RWPE2 (cell line): ENCODE measurements at places on chromosomes 7 and 10.

- DNase-seq: no peak
Observed at GRCh38 chr10:57420881-57421280, 846.8 kb downstream of the IPMK start.

DNA sequence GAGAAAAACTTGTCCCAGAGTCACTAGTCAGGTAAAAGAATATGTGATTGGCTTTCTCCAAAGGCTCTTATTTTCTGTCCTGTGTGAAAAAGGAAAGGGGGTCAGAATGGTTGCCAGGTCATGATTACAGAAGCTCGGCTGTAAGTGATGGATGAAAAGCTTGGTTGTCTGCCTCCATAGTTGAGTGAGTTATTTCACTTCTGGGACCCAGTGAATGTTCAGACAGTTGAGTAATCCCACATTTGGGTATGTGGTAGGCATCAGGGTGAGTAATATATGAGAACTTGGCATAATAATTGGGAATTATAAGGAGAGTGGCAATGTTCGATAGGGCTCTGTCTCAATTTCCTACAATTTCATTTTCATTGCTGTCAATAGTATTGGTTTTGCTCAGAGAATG, 72.5 kb downstream of the BBS9 start:
- no peak for DNase-seq

- DNase-seq: no peak
Observed at GRCh38 chr10:131743190-131744151, 157.3 kb upstream of the PPP2R2D start.

DNA sequence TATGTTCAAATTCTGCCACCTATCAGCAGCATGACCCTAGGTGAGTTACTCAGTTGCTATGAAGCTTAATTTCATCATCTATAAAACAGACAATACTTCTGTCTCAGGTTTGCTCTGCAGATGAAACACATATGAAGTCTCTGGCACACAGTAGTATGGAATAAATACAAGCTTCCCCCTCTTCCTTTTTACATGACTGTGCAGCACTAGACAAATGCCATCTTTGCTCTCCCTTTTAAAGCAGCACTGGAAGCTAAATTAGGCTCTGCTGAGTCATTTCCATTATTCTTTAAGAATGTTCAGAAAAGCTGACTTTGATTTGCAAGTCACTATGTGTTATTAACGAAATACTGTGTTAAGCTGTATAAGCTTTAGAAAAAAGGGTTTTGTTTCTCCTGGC, 40.7 kb upstream of the ANAPC16 start:
- DNase-seq: no peak

- DNase-seq: no peak
Observed at GRCh38 chr7:25789701-25790640, 362.0 kb upstream of the NFE2L3 start.

DNA sequence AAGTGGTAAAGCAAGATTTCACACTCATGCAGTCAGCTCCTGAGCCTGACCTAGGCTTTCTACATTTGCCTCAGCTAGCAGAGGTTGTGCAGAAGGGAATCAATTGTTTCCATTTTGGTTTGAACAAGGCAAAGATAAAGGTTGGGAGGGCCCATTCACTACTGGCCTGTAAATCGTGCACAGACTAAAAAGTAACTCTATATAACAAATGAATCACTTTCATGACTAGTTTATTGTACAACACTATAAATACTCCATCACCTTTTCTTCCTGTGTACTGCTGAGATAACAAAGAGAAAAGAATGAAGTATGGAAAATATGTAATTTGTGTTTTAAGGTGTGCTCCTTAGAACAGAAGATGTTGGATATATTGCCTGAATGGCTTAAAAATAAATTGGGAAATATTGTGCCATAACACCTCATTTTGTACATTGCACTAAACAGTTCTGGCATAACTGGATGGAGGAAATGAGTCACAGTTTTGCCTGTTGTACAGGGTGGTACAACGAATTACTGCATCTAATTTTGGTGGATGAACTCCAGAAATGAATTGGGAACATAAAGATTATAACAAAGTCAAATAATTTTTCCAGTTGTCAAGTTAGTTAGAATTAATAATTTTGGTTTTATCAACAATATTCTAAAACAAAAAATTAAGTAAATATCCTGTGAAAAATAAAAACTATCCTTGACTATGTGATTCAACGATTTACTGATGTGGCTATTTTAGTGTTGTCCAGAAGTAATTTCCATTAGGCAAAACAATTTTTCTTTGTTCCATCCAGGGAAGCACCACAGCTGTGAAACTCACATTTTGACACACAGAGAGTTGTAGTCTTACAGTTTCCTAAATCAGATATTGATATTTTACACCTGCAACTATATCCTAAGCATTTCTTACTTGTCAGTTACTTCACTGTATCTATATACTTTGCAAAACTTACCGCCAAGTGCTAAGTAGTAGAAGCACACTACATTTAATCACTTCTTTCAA, 18.0 kb downstream of the SEMA3C start:
- DNase-seq: no peak

GRCh38 chr10:12513003-12513365, 163.6 kb downstream of the CAMK1D start:
- DNase-seq: no peak

DNA sequence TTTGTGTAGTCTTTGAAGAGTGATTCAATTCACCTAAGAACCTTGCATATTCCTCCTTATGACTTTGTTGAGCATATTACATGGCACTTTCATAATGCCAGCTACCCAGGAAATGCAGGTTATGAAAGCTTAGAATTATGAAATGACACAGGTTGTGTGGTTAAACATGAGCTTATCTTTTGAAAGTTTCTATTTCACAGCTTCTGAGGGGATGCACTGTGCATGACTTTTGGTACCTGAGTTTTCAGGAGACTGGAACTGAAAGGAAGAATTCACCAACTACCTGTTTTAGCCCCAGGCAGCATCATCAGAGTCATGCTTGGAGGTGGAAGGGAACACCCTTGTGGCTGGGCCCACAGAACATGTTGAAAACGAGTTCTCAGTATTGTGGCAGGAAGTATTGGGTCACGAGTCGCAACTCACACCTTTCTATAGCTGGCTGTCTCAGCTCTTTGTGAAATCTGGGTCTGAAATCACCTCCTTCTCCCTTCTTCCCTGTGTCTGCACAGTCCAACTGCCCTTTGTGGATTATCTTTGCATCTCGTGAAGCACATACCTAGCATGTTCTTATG, 228.2 kb downstream of the PTEN start:
- no peak for DNase-seq

- no peak for DNase-seq
Observed at GRCh38 chr7:26533217-26533616, 241.6 kb downstream of the SNX10 start.

DNA sequence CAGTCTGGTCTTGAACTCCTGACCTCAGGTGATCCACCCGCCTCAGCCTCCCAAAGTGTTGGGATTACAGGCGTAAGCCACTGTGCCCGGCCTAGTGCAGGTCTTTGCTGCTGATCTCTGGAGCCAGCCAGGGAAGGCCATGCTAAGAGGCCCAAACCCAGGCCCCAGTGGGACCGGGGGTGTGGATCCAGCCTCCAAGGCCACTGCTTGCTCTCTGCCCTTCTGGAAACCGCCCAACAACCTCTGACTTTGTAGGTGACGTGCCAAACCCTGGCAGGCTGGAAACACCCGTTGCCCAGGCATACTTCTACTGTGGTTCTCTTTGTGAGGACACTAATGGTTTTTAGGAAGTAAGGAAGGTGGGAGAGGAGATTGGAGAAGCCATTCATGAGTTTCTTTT, 83.5 kb upstream of the GNA12 start:
- peak; percentile 29 for DNase-seq

DNA sequence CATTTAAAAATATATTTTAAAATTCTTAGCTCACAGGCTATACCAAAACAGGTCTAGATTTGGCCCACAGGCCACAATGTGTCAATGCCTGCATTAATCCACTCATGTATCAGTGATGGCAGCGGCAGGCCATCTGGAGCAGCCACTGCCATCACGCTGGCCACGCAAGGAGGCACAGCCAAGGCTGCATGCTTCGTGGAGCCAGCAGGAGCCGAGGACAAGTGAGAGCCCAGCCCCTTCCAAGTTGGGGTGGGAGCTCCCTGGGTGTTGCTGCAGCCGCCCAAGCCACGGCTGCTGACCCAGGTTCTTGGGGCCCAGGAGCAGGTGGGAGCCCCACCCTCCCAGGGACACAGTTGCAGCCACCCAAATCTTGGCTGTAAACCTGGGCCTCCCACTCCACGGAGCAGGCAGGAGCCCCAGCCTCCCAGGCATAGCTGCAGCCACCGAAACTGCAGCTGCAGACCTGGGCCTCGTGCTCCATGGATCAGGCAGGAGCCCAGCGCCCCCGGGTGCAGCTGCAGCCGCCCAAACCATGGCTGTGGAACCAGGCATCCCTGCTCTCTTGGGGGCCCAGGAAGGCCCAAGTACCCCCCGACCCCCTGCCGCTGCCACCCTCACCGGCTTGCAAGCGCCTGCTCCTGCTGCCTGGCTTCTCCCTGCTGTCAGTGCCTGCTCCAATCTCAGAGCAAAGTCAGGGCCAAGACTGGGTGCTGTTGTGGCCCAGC, 87.3 kb upstream of the CACUL1 start:
- DNase-seq: no peak

- DNase-seq: no peak
Observed at GRCh38 chr7:137669706-137670105, 177.1 kb downstream of the DGKI start.

DNA sequence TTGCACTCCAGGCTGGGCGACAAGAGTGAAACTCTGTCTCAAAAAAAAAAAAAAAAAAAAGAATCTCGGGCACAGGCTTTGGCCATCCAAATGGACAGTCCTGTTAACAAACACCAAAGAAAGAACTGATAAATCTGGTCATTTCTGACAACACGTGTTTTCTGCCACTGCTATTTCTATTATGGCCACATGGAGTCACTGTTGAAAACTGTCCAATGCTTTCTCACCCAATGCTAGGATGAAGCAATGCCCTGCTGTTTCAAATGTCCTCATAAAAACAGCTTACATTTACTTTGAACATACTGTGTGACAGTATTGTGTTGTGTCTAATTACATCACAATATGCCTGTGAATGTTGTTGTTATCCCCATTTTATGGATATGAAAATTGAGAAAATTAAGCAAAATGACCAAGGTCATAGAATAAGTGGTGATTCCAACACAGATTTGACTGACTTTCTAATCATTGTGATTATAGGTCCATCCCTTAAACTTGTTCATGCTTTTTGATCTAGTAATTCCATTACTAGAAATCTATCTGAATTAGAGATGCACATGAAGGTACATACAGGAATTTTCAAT, 19.9 kb upstream of the MAP3K8 start:
- no peak for DNase-seq

DNA sequence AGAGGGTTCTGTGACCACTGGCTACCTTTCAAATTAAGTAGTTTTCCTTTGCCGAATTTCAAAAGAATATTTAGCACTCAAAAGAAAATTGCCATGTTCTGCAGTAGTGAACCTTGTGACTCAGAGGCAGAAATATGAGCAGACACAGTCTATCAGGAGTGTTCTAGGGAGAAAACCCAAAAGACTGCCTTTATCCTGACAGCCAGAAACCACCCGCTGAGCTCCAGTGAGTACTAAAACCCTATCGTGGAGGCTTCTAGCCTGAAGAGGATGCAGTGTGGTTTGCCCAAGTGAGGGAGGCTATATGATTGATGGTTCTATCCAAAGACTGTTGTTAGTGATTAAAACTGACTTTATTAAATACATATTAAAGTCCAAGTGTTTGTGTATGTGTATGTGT, 21.9 kb downstream of the CHRM2 start:
- no peak for DNase-seq

DNA sequence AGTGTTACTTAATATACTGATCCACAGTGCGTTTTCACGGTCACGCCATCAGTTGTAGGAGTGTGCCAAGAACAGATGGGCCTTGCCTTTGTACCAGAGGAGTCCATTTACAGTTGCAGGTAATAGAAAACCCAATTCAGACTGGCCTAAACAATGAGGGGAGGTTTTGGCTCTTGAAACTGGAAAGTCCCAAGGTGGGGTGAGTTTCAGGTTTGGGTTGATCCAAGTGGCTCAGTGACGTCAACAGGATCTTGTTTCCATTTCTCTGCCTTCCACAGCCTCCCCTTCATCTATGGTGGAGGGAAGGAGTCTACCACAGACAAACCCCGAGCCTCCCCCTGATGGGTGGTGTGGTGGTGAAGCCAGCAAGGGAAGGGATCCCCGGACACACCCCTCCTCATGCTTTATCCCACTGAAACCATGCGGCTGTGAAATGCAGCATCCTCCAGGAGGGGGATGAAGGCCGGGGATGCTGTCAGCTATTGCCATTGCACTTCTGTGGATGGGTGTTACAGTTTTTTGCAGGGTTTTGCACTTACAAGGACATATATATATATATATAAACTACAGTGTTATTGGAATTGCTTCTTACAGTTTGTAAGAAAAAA, 14.8 kb upstream of the SH2D4B start:
- no peak for DNase-seq

- no peak for DNase-seq
Observed at GRCh38 chr7:14748461-14748860, 154.1 kb downstream of the DGKB start.
